ENCODE measurements at places on chromosomes 12 and 14.

- DNase-seq = no peak
These were observed 120.1 kb upstream of the MAX start for GRCh38 chr14:65222440-65222858.

DNA sequence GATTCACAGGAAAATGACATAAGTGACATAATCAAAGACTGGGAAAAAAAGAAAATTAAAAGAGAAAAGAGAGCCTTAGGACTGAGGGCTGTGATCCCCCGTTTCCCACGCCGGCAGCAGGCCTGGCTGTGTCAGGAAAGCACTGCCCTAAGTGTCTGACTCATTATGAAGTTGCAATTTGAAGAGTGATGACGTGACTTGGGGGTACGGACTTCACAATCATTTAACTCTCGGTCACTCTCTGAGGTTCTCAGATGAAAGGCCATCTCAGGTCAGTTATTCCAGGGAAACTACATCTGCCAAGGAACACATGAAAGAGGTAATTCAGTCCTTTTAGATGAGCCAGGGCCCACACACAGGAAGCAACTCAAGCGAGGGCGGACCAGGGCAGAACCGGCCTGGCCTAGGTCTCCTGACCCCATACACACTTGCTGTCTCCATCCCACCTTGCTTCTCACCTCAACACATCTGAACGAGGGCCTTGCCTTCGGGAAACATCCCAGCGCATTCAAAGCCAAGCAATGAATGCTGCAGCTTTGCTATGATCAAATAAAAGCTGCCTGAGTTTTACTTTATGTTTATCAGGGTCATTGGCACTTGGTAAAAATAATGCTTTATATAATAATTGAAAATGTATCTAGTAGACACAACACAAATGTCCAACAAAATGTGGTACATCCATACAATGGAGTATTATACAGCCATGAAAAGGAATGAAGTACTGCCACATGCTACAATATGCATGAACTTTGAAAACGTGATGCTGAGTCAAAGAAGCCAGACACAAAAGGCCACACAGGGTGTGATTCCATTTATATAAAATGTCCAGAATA, 2.7 kb downstream of the SSH1 start:
- DNase-seq = no peak

- DNase-seq = no peak
These were observed 111.7 kb downstream of the DNAI7 start for GRCh38 chr12:25083211-25083610.

DNA sequence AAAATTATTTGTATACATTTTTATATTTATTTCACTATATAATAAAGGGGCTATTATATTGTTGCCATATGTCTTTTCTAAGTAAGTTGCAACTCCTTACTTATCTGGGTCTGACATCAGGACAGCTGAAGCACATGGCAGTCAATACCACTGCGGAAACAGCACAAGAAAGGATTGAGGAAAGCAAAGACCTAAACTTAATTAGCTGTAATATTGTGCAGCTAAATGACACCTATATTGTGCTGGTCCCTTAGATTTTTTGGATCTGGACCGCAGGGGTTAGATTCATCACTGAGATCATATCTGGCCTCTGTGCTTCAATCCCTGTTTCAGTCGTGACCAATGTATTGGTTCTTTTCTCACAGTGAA, 359.6 kb upstream of the DIO2 start:
- DNase-seq = no peak

GRCh38 chr12:6604259-6605029, 2.7 kb downstream of the CHD4 start:
- no peak for DNase-seq

DNA sequence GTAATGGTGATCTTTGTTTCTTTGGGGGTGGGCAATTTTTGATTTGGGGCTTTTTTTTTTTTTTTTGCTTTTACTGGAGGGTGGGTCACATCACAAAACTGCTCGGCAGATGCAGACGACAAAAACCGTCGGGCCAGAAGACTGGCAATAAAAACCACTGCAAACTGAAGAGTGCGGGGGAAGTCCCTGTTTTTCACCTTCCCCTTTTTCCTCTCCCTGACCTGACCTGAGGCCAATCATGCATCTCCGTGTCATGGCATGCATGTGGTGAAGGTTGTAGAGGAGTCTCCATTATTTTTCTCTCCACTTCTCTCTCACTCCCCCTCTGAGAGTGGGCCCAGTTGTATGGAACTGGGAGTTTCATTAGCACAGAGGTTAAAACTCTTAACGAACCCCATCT, 57.5 kb downstream of the AP5M1 start:
- DNase-seq = no peak

GRCh38 chr14:89469210-89470198, 52.5 kb upstream of the FOXN3 start:
- no peak for DNase-seq

DNA sequence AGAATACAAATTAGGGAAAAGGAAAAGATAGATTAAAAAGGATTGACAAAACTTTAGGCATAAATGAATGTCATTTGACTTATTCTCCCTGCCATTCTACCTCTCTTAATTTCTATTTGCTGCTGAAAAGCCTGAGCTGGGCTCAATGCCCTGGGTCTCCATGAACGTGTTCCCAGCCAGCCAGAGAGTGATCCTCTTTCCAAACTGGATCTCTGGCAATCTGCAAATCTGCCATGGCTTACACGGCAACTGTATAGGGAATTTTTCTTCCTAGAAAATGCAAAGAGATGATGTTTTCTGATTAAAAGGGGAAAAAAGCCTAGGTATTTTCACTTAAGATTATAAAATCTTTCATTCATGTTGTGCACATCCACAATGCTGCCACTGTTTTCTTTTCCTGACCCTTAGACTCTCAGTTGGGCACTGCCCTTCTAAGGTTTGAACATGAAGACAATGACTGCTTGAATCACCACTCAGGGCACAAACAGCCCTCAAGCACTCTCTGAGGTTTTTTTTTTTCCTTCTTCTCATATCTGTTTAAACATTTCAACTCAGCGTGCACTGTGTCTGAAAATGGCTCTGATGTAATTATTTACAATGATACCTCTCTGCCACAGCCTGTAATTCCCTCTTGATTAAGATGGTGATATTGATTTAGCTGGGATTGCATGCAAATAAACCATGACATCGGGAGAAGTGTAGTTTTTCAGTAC, 60.3 kb downstream of the DACT1 start:
- no peak for DNase-seq

DNA sequence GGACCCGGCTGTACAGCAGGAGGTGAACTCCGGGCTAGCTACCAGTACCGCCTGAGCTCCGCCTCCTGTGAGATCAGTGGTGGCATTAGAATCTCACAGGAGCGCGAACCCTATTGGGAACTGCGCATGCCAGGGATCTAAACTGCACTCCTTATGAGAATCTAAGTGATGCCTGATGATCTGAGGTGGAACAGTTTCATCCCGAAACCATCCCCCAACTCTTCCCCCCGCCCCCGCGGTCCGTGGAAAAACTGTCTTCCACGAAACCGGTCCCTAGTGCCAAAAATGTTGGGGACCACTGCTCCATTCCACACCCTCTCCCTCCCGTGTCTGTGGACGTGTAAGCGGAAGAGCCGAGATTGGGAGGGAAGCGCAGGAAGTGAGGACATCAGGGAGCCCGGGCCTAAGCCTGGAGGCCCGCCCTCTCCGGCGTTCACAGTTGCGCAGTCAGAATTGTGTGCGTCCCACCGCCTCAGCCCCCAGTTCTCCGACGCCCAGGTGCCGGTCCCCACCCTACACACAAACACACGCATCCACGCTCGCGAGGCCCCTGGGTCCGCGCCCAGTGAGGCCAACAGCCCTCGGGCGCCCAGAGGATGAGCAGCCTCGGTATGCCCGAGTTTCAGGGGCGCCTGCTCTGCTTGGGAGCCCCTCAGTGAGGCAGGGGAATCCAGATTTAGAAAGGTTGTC, 1.8 kb upstream of the RNASE4 start:
- DNase-seq = peak; percentile 53

GRCh38 chr12:67928621-67929383, 60.4 kb upstream of the IFNG-AS1 start:
- no peak for DNase-seq

DNA sequence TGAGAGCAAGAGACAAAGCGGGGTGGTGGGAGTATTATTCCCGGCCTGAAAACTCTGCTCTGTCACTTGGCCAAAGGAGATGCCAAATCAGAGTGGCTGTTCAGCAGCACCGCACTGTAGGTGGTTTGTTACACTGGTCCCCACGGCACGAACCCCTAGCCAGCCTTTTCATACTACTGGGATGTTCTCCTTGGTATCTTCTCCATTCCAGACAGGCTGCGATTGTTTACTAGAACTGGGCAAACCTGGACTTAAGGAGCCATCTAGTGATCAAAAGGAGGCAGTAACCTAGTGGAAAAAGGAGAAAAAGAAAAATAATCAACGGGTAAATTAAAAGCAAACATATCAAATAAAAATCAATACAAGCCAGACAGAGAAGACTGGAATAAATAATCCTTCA, 58.9 kb upstream of the TMTC2 start:
- no peak for DNase-seq

- no peak for DNase-seq
These were observed 573 bp downstream of the CKB start for GRCh38 chr14:103521951-103522563.

GRCh38 chr12:122871851-122872780, 23.8 kb downstream of the VPS37B start:
- DNase-seq = no peak

DNA sequence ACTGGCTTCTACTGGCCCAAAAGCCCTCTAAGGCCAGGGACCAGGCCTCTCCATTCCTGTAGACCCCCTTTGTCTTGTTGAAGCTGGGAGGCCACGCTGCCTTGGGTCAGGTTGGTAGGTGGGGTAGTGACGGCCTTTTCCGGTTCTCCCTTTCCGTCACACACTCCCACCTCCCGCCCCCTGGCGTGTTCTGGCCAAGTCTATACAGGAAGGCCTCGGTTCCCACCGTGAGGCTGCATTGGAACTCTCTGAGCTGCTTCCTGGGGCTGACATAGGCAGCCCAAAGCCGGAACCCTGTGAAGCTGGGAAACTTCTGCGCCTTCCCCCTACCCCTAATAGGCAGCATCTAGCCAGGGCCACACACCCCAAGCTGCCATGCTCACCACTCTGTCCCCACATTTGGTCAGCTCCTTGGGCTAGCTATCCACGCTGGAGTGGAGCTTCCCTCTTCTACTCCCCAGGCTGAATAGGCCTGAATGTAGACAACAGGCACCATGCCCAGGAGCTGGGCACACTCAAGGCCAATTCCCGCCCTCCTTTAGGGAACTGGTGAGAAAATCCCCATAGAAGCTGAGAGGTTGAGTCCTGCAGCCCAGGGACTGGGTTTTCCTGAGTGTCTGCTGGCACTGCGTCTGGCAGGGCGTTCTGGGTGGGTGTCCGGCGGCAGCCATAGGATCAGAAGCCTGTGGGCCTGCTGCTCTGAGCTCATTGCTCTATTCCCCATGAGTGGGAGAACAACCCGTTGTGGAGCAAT, 35.7 kb downstream of the RIN3 start:
- DNase-seq = no peak

DNA sequence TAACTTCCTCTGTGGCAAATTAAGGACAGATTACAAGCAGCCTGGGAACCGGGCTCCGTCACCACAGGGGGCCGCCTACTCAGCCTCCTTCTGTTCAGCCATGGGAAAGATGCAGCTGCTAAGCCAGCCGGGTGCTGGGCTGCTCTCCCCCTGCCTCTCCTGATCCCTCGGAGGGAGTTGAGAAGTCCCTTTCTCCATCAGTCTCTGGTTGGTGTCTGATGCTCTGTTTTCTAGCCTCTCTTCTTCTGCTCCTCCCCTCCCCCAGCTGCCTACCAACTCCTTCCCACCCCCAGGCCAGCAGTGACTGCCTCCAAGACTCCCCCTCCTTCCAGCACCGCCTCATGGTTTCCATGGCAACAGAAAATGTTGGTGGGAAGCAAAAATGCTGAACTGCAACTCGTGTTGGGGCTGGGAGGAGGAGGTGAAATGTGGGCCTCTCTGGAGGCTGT, 486.7 kb downstream of the APAF1 start:
- no peak for DNase-seq

GRCh38 chr12:124131659-124132058, 158.6 kb downstream of the ZNF664 start:
- DNase-seq = no peak

DNA sequence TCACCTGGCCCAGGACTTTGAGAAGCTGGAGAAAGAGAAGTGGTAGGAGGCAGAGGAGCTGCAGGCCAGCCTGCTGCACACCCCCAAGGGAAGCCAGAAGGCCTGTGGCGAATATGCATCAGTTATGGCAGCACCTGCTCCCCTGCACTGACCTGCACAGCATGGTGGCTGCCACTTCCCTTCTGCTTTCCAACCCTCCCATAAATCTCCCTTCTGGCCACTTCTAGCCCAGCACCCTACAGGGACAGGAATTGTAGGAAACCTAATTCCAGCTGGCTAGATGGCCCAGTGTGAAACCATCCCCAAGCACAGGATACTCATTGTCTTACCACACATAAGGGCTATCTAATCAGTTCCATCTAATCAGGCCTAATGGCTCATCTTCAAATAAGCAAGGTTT, 136.3 kb downstream of the TBX3 start:
- no peak for DNase-seq

DNA sequence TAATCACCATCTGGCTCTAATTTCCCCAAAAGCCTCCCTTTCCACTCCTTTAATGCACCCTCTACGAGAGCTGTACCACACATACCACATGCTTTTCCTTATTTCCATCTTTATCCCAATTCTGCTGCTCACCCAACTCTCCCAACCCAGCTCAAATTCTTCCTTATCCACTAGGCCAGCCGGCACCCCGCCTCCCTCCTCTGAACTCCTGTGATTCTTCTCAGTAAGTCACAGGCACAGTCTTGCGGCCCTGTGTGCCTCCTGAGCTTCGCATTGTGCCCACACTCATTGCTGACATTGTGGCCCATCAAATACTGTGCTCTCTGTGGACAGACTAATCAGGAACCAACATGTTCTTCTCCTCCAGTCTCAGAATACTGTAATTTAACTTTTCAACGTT, 45.4 kb downstream of the APPL2 start:
- DNase-seq = no peak

- DNase-seq = no peak
These were observed 670 bp upstream of the PSMA3 start for GRCh38 chr14:58243790-58244555.

GRCh38 chr12:27965966-27966365, 6.6 kb downstream of the PTHLH start:
- DNase-seq = no peak

GRCh38 chr12:127899971-127900370, 367.0 kb upstream of the TMEM132C start:
- DNase-seq = no peak

GRCh38 chr14:68978172-68978911, 760 bp downstream of the ACTN1 start:
- peak; percentile 64 for DNase-seq

- no peak for DNase-seq
These were observed 3.4 kb upstream of the ABCB9 start for GRCh38 chr12:122969676-122970075.

GRCh38 chr12:109637348-109637747, 63.8 kb downstream of the MVK start:
- DNase-seq = no peak

GRCh38 chr12:22545255-22545654, 913 bp upstream of the C2CD5 start:
- DNase-seq = no peak

DNA sequence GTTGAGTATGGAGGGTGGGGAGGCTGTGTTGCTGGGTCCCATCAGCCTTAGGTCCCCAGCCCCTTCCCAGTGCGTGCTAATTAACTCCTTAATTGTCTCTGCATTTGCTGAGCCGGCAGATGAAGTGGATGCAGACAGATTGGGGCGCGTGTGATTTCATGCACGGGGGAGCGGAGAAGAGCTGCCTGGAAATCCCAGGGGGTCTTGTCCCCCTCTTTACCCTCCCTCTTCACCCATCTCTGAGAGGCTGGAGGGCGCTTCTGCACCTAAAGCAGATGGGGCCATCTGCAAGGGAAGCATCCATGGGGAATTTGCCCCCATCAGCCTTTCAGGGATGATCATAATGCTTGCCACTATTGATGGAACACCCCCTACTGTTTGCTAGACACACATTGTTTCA, 4.4 kb upstream of the ASIC1 start:
- DNase-seq = no peak

Measured in progenitor cell of endocrine pancreas (in vitro differentiated cells).